Esophagus squamous epithelium (tissue), 5 donors: ENCODE measurements at places on chromosomes 1 and 21. TPM values are rescaled to one million over a fixed set of nuclear protein-coding genes. Genes with fewer than 3 reads are reported as not detected.

The SLC44A5 gene
- 4.9 TPM for total RNA-seq

The CDC7 gene
- total RNA-seq, result 6.1 TPM

The FNDC10 gene
- total RNA-seq, result 9.2 TPM

The TMEM125 gene
- total RNA-seq, result 15.5 TPM

The NPHS2 gene
- total RNA-seq, result not detected

The PTGFR gene
- total RNA-seq, result 2.3 TPM

The LY9 gene
- 0.68 TPM for total RNA-seq

The SLC9C2 gene
- not detected for total RNA-seq

The RORC gene
- total RNA-seq, result 0.75 TPM

The NPPB gene
- not detected for total RNA-seq

The RHD gene
- not detected for total RNA-seq

The PALMD gene
- 34.2 TPM for total RNA-seq

The VHLL gene
- total RNA-seq, result not detected

The OR2M7 gene
- total RNA-seq, result not detected

The SERBP1 gene
- total RNA-seq, result 348 TPM

The FCRLB gene
- total RNA-seq, result 1.2 TPM

The PAPPA2 gene
- total RNA-seq, result not detected

The TFF2 gene
- total RNA-seq, result 1.7 TPM

The FLAD1 gene
- 29.4 TPM for total RNA-seq

The TMEM200B gene
- 2.2 TPM for total RNA-seq

The ZYG11A gene
- 0.22 TPM for total RNA-seq

The CFAP410 gene
- total RNA-seq, result 21.8 TPM

The EPHA10 gene
- total RNA-seq, result 0.31 TPM

The S100A4 gene
- total RNA-seq, result 58.6 TPM

The MUTYH gene
- 23.5 TPM for total RNA-seq

The PRUNE1 gene
- total RNA-seq, result 15.1 TPM

The LIN28A gene
- total RNA-seq, result not detected

The PGLYRP4 gene
- total RNA-seq, result 4.2 TPM

The OBSCN gene
- total RNA-seq, result 53.2 TPM

The OPRD1 gene
- not detected for total RNA-seq

The SLC44A3 gene
- total RNA-seq, result 10.4 TPM

The HORMAD1 gene
- 9.3 TPM for total RNA-seq

The APOBEC4 gene
- not detected for total RNA-seq

The MYBPHL gene
- total RNA-seq, result not detected

The ERICH3 gene
- not detected for total RNA-seq

The DNAH14 gene
- 6.9 TPM for total RNA-seq

The SPATA17 gene
- 0.11 TPM for total RNA-seq

The FLG2 gene
- 0.13 TPM for total RNA-seq

The NPR1 gene
- total RNA-seq, result 11.0 TPM

The C1orf210 gene
- 8.2 TPM for total RNA-seq

The NMNAT2 gene
- 0.18 TPM for total RNA-seq

The VSIG8 gene
- 7.8 TPM for total RNA-seq
